Stimulated activated naive CD4-positive, alpha-beta T cell treated with Interleukin-2 at 50 U/mL for 16 hours (primary cell): ENCODE measurements at places on chromosomes 6 and 20.

GRCh38 chr20:57211908-57212533 is 54.4 kb downstream of the BMP7 start:
- DNase-seq, result no peak

- no peak for DNase-seq
Observed at GRCh38 chr6:131262060-131262459, 126.8 kb downstream of the AKAP7 start.

- DNase-seq, result no peak
Observed at GRCh38 chr6:65998544-65998943, 291.5 kb upstream of the EYS start.

DNA sequence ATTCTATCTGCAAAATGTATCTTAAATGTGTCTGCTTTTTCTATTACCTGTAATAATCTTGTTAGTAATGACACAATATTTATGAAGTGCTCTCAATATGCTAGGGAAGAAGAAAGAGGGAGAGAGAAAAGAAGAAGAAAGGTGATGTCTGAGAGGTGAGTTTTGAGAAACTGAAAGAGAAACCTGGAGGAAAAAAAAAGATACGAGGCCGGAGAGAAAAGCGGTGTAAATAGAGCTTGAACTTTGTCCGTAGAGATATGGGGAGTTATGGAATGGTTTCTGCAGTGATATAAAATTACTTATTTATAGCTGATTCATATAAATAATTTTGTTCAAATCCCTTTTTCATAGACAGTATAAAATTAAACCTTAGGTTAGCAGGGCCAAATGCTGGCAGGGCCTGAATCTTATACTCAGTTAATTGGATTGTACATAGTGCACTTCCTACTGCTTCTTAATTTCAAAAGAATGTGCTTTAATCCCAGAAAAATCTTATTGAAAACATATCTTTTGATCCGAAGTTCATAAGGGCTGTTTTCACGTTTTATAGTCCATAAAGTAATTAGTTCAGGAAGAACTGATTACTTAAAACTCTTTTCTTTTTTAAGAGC is 43.0 kb downstream of the MYB start:
- no peak for DNase-seq

- DNase-seq, result no peak
Observed at GRCh38 chr6:137780447-137781034, 86.5 kb upstream of the TNFAIP3 start.
